ENCODE measurements at places on chromosomes 5 and 9. TPM values are rescaled to one million over a fixed set of nuclear protein-coding genes. Genes with fewer than 3 reads are reported as not detected.

- H3K4me1 ChIP-seq = no peaks in the 10 kb centered on the region
- no peak overlapping the region for H3K4me3 ChIP-seq
- peaks cover 3% of the 10 kb centered on the region for H3K27me3 ChIP-seq
- DNase-seq = no peak
- no peaks in the 10 kb centered on the region for H3K36me3 ChIP-seq
Observed at GRCh38 chr5:7751874-7752273, 99.1 kb downstream of the CFAP90 start.

DNA sequence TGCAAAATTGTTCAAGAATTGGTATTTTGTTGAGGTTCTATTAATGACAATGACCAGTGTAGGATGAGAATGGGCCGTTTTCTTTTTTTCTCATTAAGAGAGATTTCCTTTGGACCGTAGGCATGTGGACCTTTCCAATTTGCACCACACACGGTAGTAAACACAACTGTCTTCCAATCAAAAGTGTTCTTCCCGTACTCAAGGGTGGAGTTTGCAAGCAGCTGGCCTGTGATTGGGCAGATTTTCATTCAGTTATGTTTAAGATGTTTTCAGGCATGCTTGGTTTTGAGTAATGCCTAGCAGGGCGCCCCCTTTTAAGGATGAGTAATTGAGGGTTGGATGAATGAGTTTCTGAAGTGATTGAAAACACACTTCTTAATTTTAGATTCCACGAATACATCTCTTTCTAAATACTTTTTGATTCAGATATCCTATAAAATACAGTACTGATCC is 2.5 kb downstream of the KDM3B start:
- no peaks in the 10 kb centered on the region for H3K36me3 ChIP-seq
- H3K27me3 ChIP-seq = no peaks in the 10 kb centered on the region
- DNase-seq = peak; percentile 71
- H3K27ac ChIP-seq = peak overlapping the region; percentile 89
- peaks cover 46% of the 10 kb centered on the region for H3K4me1 ChIP-seq

The IFNB1 gene
- not detected for total RNA-seq

DNA sequence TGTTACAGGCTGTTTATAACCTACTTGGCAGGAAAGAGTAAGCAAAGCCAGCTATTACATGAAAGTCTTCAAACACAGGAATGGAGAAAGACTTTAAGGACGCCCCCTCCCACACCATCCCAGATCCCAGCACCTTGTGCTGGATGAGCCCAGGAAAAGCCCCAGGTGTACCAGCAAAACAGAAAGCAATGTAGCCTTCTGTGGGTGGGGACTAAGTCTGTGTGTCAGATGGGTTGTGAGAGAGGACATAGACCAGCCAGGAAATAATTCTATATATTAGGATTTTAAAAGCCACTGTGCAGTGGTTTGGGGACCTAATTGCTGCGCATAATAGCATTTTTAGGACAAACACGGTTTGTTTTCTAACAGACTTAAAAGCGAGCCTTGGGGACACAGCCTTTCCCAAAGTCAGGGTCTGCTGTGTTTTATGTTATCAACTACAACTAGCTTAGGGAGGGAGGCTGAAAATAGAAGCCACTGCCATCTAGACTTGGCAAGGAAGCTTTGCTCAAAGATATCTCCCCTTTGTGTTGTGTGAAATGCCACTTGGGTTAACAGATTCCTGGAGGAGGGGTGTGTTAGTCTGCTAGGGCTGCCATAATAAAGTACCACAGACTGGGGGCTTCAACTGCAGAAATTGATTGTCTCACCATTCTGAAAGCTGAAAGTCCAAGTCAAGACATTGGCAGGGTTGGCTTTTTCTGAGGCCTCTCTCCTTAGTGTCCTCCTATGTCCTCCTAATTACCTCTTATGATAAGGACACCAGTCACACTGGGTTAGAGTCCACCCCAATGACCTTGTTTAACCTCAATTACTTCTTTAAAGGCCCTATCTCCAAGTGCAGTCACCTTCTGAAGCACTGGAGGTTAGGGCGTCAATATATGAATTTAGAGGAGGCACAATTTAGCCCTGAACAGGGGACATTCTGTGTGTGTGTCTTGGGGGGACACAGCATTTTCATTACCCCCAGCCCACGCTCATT is 17.2 kb upstream of the UBE2QL1 start:
- H3K27me3 ChIP-seq = peaks cover 4% of the 10 kb centered on the region
- no peak overlapping the region for H3K27ac ChIP-seq
- no peaks in the 10 kb centered on the region for H3K4me1 ChIP-seq

DNA sequence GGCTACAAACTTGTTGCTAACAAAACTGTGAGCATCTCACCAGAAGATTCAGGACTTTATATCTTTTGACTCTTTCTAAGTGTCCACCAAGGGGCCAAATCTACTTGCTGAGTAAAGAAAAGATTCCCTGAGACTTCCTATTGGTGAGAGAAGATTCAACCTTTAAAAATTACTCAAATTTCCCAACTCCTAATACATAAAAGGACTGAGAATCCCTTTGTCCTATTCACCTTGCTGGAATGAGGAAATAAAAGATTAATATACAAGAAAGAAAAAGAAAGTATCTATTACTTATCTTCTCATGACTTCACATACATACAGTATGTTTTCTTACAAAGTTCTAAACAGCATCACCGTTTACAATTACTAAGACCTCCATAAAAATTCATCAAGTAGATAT is 47.9 kb upstream of the MYOT start:
- no peaks in the 10 kb centered on the region for H3K4me1 ChIP-seq
- no peaks in the 10 kb centered on the region for H3K36me3 ChIP-seq
- H3K27ac ChIP-seq = no peak overlapping the region
- no peak overlapping the region for H3K4me3 ChIP-seq
- no peaks in the 10 kb centered on the region for H3K27me3 ChIP-seq

The GAPVD1 gene
- 67.8 TPM for total RNA-seq

The PCDHGC5 gene
- not detected for total RNA-seq

DNA sequence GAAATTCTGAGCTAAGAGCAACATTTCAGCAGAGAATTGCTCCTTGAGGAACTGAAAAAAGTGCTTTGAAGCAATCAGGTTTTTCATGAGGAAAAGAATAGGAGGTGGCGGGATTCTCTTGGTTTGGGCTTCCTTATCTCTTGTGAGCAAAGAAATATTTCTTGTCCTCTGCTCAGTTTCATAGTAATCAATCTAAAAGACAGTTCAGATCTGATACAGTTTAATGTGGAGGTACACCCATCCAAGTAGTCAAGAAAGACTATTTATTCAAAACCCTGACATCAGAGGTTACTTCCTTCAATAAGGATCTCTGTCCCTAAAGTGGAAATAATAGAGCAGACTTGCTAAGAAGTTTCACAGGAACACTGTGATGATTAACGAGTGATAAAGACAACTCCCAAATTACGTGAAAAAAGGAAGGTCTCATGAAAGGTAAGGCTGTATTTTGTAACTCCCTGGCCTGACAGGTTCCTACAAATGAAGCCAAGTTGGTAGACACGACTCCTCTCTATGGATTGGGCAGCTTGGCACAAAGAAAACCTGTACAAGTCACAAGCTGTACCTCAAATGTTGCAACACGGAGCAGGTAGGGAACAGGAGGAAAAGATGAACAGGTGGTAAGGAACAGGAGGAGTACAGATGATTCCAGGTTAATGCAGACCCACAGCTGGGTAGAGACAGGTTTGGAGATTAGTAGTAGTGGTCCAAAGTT is 94.1 kb downstream of the SUSD1 start:
- H3K36me3 ChIP-seq = no peaks in the 10 kb centered on the region
- H3K4me1 ChIP-seq = peaks cover 9% of the 10 kb centered on the region
- H3K27ac ChIP-seq = no peak overlapping the region
- no peak overlapping the region for H3K4me3 ChIP-seq
- no peak for DNase-seq

The ZNF354C gene
- 11.3 TPM for total RNA-seq

- no peak overlapping the region for H3K27ac ChIP-seq
- H3K36me3 ChIP-seq = no peaks in the 10 kb centered on the region
- H3K27me3 ChIP-seq = no peaks in the 10 kb centered on the region
- peaks cover 33% of the 10 kb centered on the region for H3K4me1 ChIP-seq
- DNase-seq = no peak
- H3K4me3 ChIP-seq = no peak overlapping the region
Observed at GRCh38 chr5:78367318-78367991, 7.0 kb downstream of the SCAMP1 start.

The XPA gene
- total RNA-seq = 25.5 TPM

The FAM219A gene
- 13.9 TPM for total RNA-seq

DNA sequence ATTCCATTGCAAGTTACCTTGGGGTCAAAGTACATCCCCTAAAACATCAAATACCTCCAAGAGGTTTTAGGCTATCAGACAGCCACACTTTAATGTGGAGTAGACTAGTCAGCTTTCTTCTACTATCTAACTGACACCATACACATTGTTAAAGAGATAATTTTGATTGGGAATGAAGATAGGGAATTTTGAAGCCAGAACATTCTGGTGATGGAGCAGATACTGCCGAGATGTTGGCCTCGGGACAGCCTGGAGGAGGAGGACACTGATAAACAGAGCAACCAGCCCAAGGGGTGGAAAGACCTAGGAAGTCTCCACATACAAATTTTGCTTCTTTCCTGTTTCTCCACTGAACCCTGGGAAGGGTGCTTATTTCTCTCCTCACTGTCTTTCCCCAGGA is 14.9 kb downstream of the TJP2 start:
- no peak overlapping the region for H3K4me3 ChIP-seq
- H3K27ac ChIP-seq = no peak overlapping the region
- no peak for DNase-seq
- no peaks in the 10 kb centered on the region for H3K36me3 ChIP-seq
- H3K27me3 ChIP-seq = no peaks in the 10 kb centered on the region

DNA sequence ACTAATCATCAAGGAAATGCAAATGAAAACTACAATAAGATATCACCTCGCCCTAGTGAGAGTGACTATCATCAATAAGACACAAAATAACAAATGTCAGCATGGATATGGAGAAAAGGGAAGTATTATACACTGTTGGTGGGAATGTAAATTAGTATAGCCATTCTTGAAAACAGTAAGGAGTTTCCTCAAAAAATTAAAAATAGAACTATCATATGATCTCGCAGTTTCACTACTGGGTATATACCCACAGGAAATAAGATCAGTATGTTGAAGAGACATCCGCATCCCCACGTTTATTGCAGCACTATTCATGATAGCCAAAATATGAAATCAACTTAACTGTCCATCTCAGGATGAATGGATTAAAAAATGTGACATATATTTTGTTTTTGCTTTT is 31.6 kb upstream of the STK32A start:
- H3K27me3 ChIP-seq = no peaks in the 10 kb centered on the region
- H3K4me1 ChIP-seq = no peaks in the 10 kb centered on the region
- no peak for DNase-seq
- no peak overlapping the region for H3K4me3 ChIP-seq
- no peaks in the 10 kb centered on the region for H3K36me3 ChIP-seq

DNA sequence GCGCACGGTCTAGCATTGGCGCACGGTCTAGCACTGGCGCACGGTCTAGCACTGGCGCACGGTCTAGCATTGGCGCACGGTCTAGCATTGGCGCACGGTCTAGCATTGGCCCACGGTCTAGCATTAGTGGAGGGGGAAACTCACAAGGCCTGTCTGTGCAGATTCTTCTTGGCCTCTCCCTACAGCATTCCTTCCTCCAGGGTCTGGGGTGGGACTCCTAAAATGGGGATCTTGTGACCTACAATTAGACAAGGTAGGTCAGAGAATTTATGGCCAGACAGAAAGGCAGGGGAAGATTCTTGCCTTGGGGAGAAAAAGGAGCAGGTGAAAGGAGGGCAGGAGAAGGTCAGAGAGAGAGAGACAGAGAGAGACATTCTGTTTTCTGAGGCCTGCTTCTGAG is 5.4 kb upstream of the GBGT1 start:
- no peak for DNase-seq
- peaks cover 1% of the 10 kb centered on the region for H3K4me1 ChIP-seq
- no peaks in the 10 kb centered on the region for H3K27me3 ChIP-seq

GRCh38 chr9:19411316-19411715 is 2.5 kb downstream of the ACER2 start:
- no peak overlapping the region for H3K4me3 ChIP-seq
- no peak overlapping the region for H3K27ac ChIP-seq
- no peak for DNase-seq
- H3K27me3 ChIP-seq = no peaks in the 10 kb centered on the region
- no peaks in the 10 kb centered on the region for H3K36me3 ChIP-seq

GRCh38 chr9:121282277-121283079 is 14.5 kb downstream of the GSN start:
- H3K36me3 ChIP-seq = no peaks in the 10 kb centered on the region
- H3K27me3 ChIP-seq = no peaks in the 10 kb centered on the region
- no peaks in the 10 kb centered on the region for H3K4me1 ChIP-seq
- no peak overlapping the region for H3K27ac ChIP-seq

GRCh38 chr5:175690025-175690424 is 32.2 kb downstream of the HRH2 start:
- H3K27ac ChIP-seq = no peak overlapping the region
- DNase-seq = no peak
- H3K4me1 ChIP-seq = no peaks in the 10 kb centered on the region
- H3K4me3 ChIP-seq = no peak overlapping the region
- no peaks in the 10 kb centered on the region for H3K36me3 ChIP-seq

GRCh38 chr5:139760066-139761056 is 35.2 kb upstream of the PSD2 start:
- no peak for DNase-seq
- H3K36me3 ChIP-seq = no peaks in the 10 kb centered on the region
- no peak overlapping the region for H3K4me3 ChIP-seq
- H3K4me1 ChIP-seq = peaks cover 15% of the 10 kb centered on the region
- no peak overlapping the region for H3K27ac ChIP-seq

DNA sequence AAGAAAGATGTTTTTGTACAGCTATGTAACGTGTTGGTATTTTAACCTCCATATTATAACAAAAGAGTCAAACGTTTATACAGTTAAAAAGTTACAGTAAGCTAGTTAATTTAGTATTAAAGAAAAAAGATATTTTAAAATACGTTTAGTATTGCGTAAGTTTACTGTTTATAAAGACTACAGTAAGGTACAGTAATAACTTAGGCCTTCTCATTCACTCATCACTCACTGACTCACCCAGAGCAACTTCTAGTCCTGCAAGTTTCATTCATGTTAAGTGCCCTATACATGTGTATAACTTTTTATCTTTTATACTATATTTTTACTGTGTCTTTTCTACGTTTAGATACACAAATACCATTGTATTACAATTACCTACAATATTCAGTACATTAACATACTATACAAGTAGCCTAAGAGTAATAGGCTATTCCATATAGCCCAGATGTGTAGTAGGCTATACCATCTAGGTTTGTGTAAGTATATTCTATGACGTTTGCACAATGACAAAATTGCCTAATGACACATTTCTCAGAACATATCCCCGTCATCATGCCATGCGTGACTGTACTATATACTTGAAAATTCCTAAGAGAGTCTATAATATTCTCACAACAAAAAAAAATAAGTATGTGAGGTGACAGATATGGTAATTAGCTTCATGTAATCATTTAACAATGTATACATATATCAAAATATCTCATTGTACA is 33.8 kb downstream of the ERP44 start:
- H3K4me3 ChIP-seq = no peak overlapping the region
- no peak for DNase-seq
- H3K36me3 ChIP-seq = no peaks in the 10 kb centered on the region
- no peak overlapping the region for H3K27ac ChIP-seq

The PRR7 gene
- 5.2 TPM for total RNA-seq

Measured in CD4-positive, alpha-beta memory T cell (primary cell).